SW 1271 (cell line): ENCODE measurements at places on chromosomes 6 and 20.

DNA sequence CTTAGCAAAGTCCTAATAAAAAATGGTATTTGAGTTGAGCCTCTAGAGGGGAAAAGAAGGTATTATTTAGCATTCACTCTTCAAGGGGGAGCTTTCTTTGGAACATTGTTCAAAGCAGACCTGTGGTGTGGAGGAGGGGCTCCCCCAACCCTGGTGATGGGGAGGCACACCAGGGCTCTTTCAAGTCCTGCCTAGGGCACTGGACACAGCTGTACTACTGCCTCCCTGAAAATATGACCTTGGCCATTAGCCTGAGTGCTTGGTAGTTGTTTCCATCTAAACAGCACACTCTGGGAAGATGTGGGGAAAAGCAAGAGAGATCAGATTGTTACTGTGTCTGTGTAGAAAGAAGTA is 215.1 kb upstream of the CNR1 start:
- no peak for DNase-seq

GRCh38 chr6:47161176-47161687 is 119.1 kb upstream of the ADGRF1 start:
- peak; percentile 25 for DNase-seq

- DNase-seq: no peak
Measured at GRCh38 chr6:47179286-47179685, 130.4 kb downstream of the TNFRSF21 start.

DNA sequence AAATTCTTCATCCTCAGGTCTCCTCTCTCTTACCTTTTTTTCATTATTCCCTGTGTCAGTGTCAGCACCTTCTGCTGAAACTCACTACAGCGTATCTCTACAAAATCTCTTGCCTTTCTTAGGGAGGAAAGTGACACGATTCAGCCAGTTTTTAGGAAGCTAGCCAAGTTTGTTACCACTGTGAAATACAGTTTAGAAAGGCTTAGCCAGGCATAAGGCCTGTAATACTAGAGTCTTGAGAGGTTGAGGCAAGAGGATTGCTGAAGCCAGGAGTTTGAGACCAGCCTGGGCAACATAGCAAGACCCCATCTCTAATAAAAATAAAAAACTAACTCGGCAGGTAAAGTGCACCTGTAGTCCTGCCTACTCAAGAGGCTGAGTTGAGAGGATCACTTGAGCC is 16.7 kb downstream of the TAB2 start:
- DNase-seq: no peak

DNA sequence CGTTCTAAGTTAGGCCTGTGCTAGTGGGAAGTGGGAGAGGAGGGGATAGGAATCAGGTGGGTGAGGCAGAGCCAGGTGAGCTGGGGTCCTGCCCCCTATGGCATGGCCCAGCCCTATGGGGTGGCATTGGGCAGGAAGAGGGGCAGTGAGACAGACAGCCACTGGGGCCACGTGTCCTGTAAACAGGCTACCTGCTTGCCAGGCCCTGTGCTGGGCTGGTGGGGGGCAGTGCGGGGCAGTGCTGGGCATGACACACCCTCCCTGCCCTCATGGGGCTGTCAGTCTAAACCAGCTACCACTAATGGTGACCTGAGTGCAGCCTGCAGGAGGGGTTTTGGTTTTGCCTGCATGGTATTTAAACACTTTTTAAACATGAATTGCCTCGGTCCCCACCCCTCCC is 10.1 kb upstream of the PMEPA1 start:
- no peak for DNase-seq

DNA sequence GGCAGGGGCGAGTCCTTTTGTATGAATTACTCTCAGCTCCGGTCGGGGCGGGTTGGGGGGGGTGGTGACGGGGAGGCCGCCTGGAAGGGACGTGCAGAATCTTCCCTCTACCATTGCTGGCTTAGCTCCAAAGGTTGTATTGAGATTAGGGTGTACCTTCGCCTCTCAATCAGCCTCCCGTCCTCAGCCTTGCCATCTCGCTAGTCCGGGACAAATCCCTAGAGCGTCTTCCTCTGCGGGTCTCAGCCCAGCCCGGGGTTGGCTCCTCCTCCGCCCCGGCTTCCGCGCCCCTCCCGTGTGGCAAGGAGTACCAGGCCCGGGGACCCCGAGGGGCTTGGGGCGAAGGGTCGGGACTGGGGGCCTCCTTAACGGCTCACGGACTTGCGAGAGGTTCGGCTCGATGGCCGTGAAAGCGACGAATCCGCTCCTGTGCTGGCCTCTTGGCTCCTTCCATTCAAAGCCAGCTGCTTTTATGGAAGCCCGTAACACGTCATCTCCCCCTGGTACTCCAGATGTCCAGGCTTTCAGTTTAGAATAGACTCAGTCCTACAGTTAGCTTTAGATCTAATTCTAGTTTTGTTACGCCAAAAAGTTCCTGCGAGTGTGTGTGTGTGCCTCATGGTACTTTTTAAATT is 636 bp upstream of the EEF1A1 start:
- no peak for DNase-seq

- no peak for DNase-seq
Measured at GRCh38 chr6:23505026-23505425, 621.0 kb upstream of the NRSN1 start.

- DNase-seq: no peak
Measured at GRCh38 chr6:73817253-73817652, 121.2 kb downstream of the CD109 start.

GRCh38 chr6:119443993-119444641 is 94.6 kb upstream of the MAN1A1 start:
- no peak for DNase-seq

DNA sequence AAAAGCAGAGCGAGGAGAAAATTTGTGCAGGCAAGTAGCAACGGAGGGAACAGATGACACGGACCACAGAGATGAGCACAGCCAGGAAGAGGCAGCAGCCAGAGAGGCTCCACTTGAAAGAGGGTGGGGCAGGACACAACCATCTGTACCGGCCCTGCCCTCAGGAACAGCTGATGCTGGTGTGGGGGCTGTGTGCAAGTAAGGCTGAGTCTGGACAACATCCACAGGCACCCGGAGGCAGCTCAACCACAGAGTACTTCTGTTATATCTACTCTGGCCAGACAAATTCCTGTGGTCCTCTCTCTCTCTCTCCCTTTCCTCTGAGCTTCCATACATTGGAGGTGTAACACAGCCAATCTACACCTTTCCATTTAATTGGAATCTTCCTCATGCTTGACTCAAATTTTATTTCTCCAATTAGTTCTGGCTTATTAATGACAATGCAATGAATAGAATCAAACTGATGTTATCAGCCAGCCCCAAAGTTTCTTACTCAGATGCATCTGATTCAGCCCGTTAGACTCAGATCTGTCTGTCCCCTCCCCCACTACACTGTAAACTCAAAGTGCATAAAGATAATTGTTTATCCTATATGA is 24.9 kb downstream of the KIF13A start:
- DNase-seq: no peak

- DNase-seq: no peak
Measured at GRCh38 chr20:42138729-42139128, 520.6 kb upstream of the CHD6 start.

- no peak for DNase-seq
Measured at GRCh38 chr20:57659517-57660180, 39.4 kb upstream of the ZBP1 start.

DNA sequence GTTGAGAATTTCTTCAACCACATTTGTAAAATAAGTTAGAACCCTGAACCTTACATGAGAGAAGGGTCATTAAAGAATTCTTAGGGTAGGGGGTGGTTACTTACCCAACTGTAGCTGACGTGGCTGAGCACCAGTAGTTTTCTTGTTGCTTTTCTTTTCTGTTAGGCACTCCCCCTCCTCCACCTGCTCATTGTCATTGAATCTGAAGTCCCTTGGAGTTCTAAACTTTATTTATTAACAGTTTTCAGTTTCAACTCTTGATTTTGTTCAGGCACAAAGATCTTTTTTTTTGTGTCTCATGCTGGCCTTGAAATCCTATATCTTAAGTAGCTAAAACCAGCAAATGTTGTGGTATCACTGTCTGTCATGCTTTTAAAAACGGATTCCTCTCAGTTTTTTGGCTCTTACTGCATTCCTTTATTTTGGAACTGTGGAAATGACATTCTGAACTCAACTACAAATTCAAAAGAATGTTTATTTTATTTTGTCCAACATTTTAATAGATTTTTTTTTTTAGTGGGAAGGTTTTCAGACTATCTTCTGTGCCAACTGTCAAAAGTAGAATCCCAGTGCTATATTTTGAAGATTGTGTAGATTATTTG is 465.2 kb downstream of the PHF3 start:
- DNase-seq: no peak

DNA sequence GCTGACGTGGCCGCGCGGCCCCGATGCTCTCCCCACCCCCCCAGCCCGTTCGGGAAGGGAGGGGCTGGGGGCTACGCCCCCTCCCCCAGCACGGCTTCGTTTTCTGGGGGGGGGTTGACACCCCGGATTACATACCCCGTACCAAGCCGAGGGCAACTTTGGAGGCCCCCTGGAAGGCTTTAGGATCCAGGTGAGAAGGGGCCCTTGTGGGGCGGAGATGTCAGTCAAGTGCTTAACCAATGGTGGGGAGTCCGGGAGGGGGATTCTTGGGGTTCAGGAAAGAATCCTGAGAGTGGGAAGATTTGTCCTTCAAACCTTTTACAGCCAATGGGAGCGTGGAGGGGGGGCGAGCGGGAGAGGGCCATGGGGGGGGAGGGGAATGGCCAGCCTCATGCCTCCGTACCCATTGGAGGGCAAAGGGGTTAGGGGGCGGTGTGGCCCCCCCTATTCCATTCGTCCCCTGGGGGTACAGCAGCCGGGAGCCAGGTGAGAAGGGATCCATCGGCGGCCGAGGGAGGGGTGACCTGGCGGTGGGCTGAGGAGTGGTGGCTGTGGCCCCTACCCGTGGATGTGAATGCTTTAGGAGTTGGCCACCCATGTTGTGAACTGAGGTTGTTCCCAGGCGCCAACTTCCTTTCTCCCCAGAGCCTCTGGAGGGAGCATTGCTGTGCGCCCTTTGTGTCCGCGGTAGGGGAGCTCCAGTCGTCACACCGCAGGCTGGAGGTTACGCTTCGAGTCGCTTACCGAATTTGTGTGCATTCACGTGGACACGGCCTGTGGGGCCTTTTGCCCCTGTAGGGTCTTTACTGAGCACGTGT is 682 bp downstream of the BRD2 start:
- DNase-seq: peak; percentile 70

- DNase-seq: no peak
Measured at GRCh38 chr6:125546841-125547251, 202.6 kb upstream of the HEY2 start.

DNA sequence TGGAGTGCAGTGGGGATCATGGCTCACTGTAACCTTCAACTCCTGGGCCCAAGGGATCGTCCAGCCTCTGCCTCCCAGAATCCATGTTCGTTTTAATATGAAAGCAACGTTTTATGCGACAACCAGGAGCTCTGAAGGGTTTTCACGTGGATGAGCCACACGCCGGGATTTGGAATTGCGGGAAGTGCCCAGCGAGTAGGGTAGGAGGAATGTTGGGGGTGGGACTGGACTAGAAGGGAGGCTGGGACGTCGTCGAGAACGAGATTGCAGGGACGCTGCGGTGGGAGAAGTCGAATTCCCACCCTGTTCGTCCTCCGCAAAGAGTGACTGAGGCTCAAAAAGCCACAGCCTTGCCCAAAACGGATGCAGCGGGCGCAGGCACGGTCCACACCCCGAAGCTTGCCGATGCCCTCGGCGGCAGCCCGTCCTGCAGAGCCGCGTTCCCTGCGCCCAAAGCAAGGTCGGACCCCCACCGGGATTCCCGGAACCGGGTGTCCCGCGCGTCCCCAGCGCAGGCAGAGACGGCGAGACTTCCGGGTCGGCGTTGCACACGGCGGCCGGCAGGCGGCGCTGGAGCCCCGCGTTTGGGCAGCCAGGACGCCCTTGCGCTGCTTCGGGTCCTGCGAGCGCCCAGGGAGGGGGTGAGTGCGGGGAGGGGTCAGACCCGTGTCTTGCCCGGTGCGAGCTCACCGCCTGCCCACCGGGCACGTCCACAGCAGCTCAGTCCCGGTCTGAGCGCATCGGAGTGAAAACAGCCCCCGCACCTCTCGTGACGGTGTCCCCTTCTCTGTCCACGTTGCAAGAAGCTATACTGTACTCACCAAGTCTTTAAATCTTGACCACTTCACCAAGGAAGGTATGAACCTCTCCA is 87.8 kb downstream of the DHX35 start:
- DNase-seq: peak; percentile 56

DNA sequence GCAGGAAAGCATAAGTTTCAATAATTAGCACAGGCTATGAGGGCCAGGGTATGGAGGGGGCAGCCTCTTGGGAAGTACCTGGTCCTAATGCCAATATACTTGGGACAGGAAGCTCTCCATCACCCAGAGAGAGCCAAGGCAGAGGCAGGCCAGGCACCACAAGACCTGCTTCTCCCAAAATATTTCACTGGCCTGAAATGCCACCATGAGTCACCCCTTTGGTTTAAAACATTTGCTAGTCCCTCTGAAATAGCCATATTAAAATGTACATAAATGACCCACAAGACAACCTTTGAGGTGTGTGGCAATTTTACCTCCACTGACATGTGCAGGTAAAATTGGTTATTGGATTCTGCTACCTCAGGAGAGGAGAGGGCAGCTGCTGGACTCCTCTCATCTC is 23.4 kb upstream of the SCUBE3 start:
- DNase-seq: no peak

- DNase-seq: no peak
Measured at GRCh38 chr6:6716998-6717763, 128.7 kb downstream of the LY86 start.

GRCh38 chr6:116406678-116407345 is 36.1 kb downstream of the DSE start:
- no peak for DNase-seq

DNA sequence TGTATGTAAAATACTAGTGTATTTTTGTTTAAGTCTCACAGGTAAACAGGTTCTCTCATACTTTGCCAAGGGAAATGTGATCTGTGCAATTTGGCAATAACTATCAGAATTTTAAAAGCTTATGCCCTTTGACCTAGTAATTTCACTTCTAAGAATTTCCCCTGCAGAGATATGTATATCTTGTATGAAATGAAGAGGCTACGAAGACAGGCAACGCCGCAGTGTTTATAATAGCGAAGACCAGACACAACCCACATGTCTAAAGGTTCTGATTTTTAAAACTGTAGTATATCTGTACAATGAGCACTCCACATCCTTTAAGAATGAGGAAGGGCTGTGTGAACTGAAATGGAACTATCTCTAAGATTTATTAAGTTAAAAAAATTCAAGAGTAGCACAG is 7.5 kb downstream of the TRAF3IP2 start:
- DNase-seq: no peak

GRCh38 chr20:2778602-2779321 is 21.7 kb downstream of the CPXM1 start:
- no peak for DNase-seq

DNA sequence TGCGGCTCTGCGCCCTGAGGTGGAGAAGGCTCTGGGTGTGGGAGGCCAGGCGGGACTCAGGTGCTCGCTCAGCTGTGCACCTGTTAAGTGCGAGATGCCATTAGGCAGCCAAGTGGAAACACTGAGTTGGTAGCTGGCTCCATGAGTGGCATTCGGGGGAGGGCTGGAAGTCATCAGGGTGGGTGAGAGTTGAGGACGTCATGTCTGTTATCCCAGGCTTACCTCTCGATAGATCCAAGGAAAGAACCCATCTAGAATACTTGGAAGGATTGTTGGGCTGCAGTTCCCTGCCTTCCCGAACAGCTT is 41.3 kb downstream of the TAF8 start:
- no peak for DNase-seq

GRCh38 chr6:73969971-73970970 is 274.3 kb downstream of the CD109 start:
- DNase-seq: peak; percentile 57
